ENCODE measurements at places on chromosomes 5 and 9.

- no peak for DNase-seq
These were observed 34.0 kb upstream of the SYK start for GRCh38 chr9:90767523-90768100.

GRCh38 chr9:93450945-93451815 is at the start of gene FAM120A:
TSS of gene FAM120A (plus strand) at chr9:93451685. CDS start at chr9:93451916, 231 bp downstream.
- DNase-seq: peak; percentile 82

DNA sequence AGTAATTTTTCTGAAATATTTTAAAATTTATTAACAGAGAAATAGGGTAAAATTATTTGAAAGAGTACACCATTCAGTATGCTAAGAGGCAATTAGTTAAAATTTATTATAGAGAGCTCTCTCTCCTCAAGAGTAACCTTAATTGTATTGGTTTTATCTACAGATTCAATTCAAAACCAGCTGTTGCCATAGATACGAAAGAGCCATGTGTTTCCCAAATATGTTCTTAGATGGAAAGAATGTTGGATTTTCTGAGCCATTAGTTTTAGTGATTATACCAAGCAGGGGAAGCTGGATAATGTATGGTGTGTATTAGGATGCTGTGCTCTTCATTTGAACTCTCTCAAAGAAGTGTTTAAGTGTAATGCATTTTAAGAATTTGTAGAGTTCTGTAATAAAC is 27.8 kb downstream of the C7 start:
- DNase-seq: no peak

GRCh38 chr9:127858041-127858512 is 3.6 kb upstream of the ENG start:
- DNase-seq: no peak

DNA sequence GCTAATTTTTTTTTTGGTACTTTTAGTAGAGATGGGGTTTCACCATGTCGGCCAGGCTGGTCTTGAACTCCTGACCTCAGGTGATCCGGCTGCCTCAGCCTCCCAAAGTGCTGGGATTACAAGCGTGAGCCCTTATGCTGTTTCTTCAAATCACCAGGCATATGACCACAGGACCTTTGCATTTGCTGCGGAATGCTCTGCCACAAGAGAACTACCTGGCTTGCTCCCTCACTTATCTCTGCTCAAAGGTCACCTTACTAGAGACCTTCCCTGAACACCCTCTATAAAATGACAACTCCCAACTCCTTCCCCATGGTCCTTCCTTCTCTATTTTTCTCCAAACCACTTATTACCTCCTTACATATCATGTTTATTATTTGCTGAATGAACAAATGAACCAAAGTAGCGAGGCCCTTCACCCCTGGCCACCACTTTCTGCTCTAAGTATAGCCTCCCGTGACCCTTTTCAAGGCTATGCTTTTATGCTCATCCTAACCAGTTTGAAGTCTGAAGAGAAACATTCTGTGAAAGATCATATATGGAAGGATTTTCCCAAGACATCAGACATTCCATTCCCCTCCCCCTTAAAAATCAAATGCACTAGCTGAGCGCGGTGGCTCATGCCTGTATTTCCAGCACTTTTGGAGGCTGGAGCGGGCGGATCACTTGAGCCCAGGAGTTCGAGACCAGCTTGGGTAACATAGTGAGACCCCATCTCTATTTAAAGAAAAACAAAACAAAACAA is 1.3 kb downstream of the ZER1 start:
- DNase-seq: no peak

DNA sequence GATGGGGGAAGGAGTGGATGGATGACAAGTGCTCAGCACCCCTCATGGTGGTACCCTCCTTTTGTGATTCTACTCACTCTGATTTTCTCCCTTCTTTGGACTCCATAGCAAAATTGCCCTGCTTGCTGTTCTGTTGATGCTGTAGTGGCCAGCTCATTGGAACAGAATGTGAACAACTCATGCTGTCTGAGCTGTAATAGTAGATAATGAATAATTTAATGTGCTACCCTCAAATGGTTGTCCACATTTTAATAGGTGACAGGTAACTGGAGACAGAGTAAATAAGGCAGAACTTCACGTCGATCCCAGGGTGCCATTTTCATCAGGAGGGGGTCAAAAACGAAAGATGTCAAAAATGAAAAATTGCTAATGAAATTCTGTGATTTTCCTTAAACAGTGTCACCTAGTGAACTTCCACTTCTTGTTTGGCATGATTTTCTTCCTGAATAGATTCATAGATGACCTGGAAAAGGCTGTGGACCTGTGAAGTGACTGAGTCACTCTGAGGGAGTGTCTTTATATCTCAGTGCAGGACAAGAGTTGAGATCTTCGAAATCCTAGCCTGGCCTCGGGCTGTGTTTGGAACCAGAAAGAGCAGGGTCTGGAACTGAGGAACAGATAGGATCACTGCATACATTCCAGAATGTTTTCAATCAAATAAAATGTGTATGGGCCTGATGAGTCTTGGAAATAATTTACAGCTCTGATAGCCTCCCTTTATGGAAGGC is 270.2 kb downstream of the PSAT1 start:
- DNase-seq: peak; percentile 64

DNA sequence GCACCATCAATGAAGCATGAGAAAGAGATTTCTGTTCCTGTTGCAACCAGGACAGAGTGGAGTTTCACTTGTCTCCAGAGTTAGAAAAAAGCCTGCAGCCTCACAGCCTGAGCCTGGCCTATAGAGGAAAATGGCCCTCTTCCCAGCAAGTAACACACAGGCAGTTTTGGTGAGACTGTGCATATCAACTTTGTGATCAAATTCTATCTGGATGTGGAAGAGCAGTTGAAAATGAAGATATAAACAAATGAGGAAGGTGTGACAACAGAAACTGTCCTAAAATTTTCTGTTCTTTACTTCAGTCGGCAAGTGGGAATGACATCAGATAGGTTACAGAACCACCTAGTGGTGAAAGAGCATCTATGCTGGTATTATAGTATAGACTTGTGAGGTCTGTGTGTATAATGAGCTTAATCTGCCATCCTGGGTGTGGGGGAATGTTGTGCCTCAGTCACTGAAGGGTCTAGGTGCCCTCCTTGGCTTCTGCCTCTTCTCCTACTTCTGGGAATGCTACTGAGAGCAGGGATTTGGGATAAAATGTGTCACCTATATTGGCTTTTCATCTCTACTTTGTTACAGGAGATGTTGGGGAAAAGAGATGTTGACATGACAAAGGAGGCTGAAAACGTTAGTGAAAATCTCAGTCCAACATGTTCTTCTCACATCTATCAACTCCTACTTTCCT is 28.2 kb downstream of the YIPF5 start:
- DNase-seq: peak; percentile 68

DNA sequence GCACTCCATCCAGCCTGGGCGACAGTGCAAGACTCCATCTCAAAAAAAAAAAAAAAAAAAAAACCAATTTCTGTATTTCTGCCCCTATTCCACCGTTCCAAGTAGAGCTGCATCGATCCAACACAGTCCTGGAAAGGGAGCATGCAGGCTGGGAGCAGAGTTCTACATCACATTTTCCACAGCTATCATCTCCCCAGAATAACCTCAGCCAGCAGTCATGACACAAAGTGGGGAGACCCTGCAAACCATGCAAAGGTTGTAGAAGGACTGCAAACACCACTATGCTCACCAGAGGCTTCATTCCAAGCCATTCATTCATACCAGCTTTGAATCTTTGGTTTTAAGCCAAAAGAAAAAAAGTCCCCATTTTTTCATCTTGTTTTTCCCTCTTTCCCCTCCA is 20.8 kb upstream of the ZNF354A start:
- DNase-seq: no peak

Data from fibroblast of skin of right quadriceps (primary cell).